ENCODE measurements at places on chromosomes 7 and 10.

DNA sequence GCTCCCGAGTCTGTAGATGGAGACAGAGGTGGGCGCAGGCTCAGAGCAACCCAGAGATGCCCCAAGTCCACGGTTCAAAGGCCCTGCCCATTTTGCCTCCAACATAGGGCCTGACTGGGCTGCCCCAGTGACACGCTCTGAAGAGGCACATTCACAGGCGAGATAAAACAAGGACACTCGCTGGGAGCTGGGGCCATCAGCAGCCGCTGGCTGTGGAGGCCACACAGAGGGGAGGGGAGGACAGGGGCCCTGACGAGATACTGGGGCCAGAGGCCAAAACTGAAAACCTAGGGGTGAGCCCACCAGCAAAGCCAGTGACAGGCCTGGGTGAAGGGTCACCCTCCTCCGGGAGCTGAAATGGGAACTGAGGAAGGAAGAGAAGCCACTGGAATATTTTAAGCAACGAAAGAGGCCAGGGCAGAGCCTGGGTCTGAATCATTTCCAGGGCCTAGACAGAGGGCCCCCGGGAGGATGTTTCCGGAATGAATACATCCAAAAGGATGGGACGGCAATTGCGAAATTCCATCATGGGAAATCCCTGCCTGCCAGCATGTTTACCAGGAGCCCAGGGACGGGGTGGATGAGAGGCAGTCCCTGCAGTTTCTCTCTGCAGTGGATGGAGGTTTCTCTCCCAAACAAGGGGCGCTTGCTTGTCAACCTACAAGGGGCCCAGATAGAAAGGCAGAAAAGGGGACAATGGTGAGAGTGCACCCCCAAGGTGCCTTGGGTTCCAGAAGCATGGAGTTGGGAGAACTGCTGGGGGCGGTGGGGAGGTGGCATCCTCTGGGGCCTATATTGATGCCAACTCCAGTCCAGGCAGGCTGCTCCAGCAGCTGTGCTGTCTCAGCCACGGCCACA lies 29.0 kb upstream of the HSPA12A start:
- DNase-seq = peak; percentile 76

GRCh38 chr10:79034271-79034876 lies 34.4 kb upstream of the ZMIZ1 start:
- no peak for DNase-seq

GRCh38 chr10:42149027-42149700 lies 489.2 kb downstream of the ZNF33B start:
- no peak for DNase-seq

DNA sequence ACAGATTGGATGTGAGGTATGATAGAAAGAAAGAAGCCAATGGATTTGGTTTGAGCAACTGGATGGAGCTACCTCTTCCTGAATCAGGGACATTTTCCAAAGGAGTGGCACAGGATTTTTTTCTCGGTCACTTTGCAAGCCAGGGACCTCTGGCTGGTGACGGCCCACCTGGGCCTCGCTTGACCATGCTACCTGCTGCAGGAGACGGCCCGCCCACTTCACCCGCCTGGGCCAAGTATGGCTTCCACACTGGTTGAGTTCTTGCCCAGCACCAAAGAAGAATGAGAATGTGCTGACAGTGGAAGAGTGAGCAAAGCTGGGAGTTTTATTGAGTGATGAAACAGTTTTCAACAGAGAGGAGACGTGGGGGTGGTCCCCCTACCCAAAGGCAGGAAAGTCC lies 24.5 kb upstream of the SH3PXD2A start:
- DNase-seq = no peak

GRCh38 chr7:69457595-69458504 lies 140.4 kb upstream of the AUTS2 start:
- no peak for DNase-seq

- no peak for DNase-seq
Measured at GRCh38 chr10:96714031-96714590, 6.2 kb downstream of the PIK3AP1 start.

DNA sequence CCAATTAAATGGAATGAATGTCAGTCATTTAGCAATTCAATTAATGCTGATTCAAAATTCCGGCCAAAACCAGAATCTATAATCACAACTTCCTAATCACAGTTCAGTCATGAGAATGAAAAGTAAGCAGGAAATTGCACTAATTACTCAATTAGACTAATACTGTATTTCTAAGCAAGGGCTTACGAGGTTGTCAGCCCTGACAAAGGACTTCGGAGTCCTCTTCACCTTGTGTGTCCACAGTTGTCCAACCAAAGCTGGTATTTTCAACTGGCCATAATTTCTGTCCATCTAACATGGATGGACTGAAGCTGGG lies 17.4 kb downstream of the CPA1 start:
- DNase-seq = no peak
